GM23338 (cell line): ENCODE measurements at places on chromosomes 2 and 18. TPM values are rescaled to one million over a fixed set of nuclear protein-coding genes. Genes with fewer than 3 reads are reported as not detected.

The ECEL1 gene
- 17.5 and 18.0 TPM in 2 replicates for total RNA-seq

The CMPK2 gene
- 0.12 and 0.56 TPM in 2 replicates for total RNA-seq

The SLC30A3 gene
- total RNA-seq = 5.1 and 8.3 TPM in 2 replicates

GRCh38 chr2:10504994-10505820 is 57.1 kb upstream of the ODC1 start:
- no peaks in the 10 kb centered on the region for H3K4me1 ChIP-seq
- no peaks in the 10 kb centered on the region for H3K27me3 ChIP-seq
- H3K36me3 ChIP-seq = no peaks in the 10 kb centered on the region
- H3K27ac ChIP-seq = no peak overlapping the region

- no peaks in the 10 kb centered on the region for H3K27me3 ChIP-seq
- DNase-seq = no peak
- H3K4me1 ChIP-seq = no peaks in the 10 kb centered on the region
- no peaks in the 10 kb centered on the region for H3K36me3 ChIP-seq
- H3K27ac ChIP-seq = no peak overlapping the region
Measured at GRCh38 chr2:217845301-217845700, 157.5 kb downstream of the TNS1 start.

DNA sequence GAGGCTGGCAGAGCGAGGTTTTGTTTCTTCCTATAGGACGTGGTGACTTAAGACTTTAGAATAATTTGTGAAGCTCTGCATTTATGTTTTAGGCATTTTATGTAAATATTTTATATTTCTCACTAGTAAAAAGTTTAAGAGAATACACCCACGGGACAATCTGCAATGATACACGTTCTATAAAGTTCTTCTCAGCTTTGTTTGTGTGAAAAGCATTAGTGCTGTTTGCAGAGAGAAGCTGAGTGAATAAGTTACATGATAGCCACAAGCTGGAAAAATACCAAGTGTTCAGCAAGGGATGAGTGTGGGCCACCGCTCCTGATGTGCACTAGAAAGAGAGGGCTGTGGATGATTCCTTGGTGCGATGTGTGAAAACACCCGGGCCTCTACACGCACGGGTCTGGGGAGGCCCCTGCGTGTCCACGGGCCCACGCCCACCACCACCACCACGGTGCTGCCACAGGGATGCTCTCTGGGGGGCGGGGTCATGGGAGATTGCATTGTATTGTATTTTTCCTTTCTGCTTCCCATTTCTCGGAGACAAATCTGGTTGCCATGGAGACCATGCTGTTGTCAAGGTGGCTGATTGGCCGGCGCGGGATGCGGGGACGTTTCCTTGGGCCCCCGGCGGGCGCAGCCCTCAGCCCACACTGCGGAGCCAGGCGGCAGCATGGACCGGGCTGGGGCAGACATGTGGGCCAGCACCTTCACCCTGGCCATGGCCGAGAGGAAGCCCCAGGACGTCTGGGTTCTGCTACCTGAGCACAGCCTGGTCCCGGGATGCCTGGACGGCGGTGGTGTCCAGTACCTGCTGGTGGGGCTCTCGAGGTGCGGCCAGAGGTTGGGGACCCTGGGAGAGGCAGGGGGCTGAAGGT is at the start of gene RTP5:
Gene RTP5 (plus strand): TSS at position 643 of the 875 bp plus-strand sequence. CDS start 28 bp downstream, at position 671.
- H3K27ac ChIP-seq = no peak within 1 kb of the TSS
- H3K4me1 ChIP-seq = no peaks in the 10 kb centered on the region
- H3K36me3 ChIP-seq = no peaks in the 10 kb centered on the region
- no peak for DNase-seq
- no peak within 1 kb of the TSS for H3K4me3 ChIP-seq
- H3K27me3 ChIP-seq = no peaks in the 10 kb centered on the region

DNA sequence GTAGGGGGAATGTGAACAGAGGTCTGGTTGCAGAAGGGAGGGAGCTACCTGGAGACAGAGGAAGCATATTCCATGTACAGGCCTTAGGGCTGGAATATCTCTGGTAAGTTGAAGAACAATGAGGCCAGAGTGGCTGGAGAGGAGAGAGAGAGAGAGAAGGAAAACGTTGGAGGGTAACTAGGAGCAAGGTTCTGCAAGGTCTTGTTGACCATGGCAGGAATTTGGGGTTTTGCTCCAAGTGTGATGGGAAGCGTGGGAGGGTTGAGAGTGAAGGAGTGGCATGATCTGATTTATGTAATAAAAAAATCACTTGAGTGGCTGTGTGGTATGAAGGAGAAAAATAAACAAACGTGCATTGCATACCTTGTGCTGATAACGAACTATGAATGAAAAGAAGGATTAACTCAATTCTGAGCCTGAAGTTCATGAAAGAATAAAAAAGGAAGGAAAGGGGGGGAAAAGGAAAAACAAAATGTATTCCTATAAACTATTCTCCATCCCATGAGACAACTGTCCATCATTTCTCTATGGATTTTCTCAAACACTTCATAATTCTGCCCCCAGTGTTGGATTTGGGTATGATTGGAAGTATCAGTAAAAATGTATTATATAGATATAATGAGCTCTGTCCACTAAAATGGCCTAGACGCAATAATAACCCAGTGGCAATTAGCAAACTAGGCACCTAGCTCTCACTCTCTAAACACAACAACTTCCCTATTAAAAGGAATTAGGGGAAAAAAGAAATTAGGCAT is 59.7 kb upstream of the PMAIP1 start:
- DNase-seq = no peak
- H3K4me1 ChIP-seq = peaks cover 19% of the 10 kb centered on the region
- H3K36me3 ChIP-seq = no peaks in the 10 kb centered on the region
- no peaks in the 10 kb centered on the region for H3K27me3 ChIP-seq
- no peak overlapping the region for H3K4me3 ChIP-seq
- no peak overlapping the region for H3K27ac ChIP-seq
